ENCODE measurements at places on chromosomes 16 and 17. TPM values are rescaled to one million over a fixed set of nuclear protein-coding genes. Genes with fewer than 3 reads are reported as not detected.
A peak's percentile ranks its signal among the peaks of the same experiment; 100 is the strongest.

DNA sequence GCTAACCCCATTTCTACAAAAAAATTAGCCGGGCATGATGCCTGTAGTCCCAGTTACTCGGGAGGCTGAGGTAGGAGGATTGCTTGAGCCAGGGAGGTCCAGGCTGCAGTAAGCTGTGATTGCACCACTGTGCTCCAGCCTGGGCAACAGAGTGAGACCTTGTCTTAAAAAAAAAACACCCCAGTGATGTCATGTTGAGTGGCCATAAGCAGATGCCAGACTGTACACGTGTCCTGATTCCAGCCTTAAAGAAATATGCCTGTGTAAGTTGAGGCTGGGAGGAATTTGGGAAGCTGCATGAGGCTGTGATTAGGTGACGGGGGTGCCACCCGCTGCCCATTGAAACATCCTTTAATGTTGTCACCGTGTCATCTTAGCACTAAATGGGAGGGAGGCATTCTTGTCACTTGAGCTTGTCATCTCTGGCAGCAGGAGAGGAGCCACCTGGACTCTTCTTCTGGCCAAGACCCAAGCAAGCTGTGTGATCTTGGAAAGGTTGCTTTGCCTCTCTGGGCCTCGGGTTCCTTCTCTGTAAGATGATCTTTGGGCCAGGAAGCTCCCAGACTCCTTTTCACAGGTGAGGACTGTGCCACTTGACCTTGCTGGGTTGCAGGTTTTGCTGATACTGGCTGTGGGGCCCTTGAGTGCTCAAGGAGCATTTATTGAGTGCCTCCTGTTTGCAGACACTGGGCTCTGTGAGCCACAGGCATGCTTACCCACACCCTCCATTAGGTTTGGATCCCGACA lies 98.3 kb upstream of the CIBAR2 start:
- DNase-seq, result peak; percentile 75

GRCh38 chr16:56872863-56873391 lies 7.9 kb downstream of the SLC12A3 start:
- DNase-seq, result no peak

DNA sequence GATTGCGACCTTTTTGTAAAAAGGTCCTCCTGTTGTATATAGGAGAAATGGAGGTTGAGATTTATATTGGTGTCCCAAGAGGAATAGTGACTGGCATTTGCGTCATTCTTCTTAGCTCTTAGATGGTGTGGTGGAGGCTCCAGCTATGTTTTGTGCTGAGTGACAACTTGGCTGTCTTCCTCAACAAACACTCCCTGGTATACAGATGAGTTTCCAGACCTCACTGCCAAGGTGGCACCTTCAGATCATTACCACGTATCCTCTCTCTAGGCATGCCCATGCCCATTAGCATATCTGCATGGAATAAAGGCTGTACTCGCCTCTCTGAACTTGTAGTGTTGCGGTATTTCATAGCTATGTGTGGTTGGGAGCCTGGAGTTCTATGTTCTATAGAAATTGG lies 120.0 kb downstream of the MAP2K4 start:
- no peak for DNase-seq

DNA sequence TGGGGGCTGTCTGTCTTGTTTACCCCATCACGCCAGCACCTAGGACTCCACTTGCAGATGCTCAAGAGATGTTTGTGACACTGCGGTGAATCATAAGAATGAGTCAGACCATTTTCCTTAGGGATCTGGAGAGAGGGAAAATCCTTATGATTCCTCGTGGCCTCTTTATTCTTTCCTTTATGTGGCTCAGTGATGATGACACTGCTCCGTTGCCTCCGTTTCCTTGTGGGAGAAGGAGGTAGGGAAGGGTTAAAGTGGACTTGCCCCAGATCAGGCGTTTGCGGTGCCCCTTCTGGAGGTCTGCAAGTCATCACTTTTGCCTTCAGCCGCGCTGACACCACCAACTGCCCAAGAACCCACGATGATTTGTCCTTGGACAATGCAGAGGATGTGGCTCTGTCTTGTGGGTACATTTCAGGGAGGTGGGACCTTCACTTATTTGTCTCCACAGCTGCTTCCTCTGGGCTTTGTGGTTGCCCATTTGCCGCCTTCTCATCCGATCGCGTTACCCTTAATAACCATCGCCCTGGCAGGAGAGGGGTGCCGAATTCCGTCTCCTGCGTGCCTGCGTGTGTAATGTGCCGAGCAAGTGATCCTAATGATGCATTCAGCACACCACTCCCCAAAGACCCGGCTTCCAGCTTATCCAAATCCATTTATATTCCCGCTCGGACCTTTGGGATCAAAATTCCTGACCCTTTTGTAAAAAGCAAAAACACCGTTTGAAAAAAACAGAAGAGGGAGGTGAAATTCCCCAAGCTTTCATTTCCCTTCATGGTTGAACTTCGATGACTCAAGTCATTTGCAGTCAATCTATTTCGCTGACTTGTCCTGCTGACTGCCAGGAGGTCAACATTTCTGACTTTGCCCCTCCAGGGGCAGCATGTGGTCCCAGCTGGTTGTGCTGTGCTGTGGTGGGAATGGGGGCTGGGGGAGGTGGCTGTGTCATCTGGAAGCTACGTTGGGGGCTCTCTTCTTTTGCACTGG lies 87.2 kb upstream of the IRX3 start:
- DNase-seq, result peak; percentile 91

The TP53TG3C gene
- total RNA-seq, result 0.23 TPM

DNA sequence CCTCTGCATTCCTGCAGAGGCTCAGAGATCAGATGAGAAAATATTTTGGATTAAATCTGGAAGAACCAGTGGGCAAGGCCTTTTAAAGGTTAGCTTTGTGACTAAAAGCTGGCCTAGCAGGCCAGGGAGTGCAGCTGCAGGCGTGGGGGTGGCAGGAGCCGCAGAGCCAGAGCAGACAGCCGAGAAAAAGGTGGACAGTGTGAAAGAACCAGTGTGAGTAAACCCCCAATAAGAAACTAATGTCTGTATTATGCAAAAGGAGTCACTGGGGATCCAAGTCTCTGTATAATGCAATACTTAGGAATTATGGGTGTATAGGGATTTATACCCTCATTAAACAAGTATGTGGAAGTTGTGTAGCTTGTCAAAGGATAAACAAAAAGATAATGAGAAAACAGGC lies 21.4 kb upstream of the SPACA3 start:
- DNase-seq, result no peak

The GAS7 gene
- 0.76 TPM for total RNA-seq

The ITGA2B gene
- total RNA-seq, result not detected

- DNase-seq, result no peak
Measured at GRCh38 chr17:55683550-55684315, 38.9 kb downstream of the TMEM100 start.

The ZNF385C gene
- not detected for total RNA-seq

DNA sequence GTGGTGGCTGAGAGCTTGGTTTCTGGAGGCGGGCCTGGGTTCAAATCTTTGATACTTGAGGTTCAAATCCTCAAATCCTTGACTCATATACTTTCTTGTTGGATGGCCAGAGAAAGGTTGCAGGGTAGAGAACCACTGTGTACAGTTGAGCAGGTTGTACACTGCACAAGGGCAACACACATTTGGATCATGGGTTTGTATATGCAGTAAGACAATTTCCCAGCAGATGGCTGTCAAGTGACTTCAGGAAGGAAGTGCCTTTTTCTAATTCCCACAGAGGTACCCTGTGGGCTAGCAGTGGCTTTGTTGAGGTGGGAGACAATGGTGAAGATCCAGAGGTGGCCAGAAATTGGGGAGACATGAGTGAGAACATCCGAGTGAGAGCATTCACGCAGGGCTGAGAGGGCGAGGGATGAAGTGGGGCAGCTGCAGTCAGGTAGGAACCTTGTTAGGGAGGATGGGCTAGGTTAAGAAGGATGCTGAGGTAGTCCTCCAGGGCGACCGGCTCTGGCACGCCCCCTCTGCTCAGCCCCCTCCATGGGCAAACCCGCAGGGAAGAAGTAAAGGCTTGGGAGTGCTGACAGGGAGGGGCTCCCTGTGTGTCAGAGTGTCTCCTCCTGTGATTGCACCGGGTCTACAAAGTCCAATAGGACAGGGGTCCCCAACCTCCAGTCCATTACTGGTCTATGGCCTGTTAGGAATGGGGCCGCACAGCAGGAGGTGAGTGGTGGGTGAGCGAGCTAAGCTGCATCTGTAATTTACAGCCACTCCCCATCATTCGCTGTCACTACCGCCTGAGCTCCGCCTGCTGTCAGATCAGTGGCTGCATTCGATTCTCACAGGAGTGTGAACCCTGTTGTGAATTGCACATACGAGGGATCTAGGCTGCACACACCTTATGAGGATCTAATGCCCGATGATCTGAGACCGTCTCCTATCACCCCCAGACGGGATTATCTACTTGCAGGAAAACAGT lies 2.7 kb downstream of the C16orf89 start:
- no peak for DNase-seq

GRCh38 chr17:77153472-77153871 lies 12.7 kb downstream of the SEC14L1 start:
- no peak for DNase-seq

- no peak for DNase-seq
Measured at GRCh38 chr16:2237493-2238149, 1.4 kb downstream of the DNASE1L2 start.

The ANKS4B gene
- not detected for total RNA-seq

DNA sequence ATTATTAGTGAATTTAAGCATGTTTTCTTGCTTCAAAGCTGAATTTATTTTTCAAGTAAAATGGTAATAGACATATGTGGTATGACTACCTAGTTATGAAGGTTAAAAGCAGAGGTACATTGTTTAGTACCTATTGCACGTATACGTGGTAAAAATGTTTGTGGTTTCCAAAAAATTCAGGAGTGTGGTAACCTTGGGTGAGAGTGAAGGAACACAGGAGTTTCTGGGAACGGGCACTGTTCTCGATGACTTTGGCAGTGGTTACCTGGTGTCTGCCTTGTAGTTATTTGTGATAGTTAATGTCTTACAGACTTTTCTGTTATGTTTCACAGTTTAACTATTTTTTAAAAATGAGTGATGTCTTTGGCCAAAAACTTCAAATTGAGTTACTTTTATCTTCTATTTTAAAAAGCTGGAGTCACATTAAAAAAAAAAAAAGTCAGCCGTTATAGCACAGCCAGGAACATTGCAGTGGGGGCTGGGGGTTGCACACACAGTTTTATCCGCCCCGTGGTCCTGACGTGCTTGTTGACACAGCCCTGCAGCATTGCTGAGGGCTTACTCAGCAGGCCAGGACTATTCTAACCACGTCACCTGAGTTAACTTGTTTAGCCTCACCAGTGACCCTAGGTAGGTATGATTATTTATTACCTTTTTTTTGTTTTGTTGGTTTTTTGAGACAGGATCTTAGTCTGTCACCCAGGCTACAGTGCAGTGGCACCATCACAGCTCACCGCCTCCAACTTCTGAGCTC lies 10.9 kb downstream of the JPT2 start:
- DNase-seq, result peak; percentile 82
